ENCODE measurements at places on chromosomes 12 and 14.

DNA sequence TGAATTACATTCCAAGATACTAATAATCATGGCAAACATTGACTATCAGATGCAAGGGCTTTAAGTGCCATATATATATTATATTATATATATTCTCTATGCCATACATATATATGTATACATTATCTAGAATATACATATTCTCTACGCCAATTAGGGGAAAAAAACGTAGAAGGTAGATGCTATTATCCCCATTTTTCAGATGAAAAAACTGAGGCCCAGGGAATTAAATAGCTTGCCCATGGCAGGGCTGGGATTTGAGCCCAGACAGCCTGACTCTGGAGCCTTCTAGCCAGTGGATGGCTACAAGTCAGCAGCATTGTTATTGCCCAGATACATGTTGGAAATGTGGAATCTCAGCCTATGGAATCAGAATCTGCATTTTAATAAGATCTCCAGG is 116.0 kb upstream of the BTG1 start:
- no peak for DNase-seq

DNA sequence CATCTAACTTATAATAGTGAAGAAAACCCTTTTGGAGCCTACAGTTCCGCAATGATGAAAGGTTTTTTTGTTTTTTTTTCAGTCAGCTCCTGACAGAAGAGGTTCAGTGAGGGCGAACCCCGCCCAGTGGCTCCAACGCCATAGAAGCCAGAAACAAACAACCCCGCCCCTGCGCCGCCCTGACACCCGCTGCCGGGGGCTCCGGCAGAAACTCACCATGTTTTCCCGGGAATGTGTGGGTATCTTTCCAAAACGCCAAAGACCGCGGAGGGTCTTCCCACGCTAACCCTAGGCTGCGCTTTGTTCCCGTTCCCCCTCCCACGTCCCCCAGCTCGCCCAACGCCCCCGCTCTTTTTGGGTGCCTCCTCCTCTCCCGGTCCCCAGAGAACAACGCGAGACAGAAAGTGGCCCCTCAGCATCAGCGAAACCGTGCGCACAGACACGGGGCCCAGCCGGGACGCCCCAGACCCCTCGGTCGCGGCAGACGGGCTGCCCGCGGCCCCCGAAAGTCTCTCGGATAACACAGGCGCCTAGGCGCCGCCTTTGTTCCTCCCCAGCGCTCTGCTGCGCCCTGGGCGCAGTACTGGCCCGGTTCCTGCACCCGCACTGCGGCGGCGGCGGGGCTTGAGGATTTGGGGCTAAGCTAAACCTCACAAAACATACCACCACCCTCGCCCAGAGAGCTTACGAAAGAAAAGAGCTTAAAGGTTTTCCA is 522 bp downstream of the TUBA1A start:
- no peak for DNase-seq

DNA sequence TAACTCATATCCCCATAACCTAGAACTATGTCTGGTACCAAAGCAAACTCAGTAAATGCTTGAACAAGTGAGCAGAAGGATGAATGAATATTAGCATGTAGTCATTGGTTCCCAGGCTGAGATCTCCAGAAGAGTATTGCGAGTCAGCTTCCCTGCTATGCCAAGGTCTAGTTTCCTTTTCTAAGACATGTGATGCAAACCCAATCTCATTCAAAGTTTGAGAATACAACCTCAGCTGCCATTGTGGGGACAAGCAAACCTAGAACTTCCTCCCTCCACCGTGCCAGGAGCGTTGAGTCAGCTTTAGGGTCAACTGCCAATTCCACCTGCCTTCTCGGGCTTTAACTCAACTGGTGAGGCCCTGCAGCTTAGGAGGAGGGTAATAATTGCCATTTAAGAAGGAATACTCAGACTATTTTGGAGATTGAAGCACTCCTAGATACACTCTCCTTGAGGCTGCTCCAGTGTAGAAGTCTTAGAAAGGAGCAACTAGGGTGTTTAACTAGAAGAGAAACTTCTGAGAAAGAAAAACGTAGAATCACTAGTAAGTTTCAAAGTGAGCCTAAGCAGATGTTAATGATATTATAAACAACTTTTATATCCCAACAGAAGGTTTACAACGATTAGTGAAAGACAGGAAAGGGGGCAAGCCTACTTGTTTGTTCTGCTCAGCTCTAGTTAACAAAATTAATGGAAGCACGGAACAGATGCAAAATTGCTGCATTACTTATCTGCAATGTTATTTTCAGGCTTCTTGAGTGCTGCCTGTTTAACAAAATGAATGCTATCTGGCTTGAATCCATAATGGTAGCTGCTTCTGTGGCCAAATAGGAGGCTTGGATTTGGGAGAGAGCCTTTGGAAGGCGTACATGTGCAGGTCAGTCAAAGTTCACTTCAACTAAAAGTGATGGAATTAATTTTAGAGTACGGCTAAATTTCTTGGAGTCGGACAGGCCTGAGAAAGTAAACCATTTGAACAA is 96.9 kb downstream of the HELB start:
- no peak for DNase-seq

GRCh38 chr12:82818271-82819035 is 131.7 kb downstream of the TMTC2 start:
- no peak for DNase-seq

GRCh38 chr12:72178871-72179270 is 93.3 kb upstream of the TRHDE start:
- DNase-seq: no peak

DNA sequence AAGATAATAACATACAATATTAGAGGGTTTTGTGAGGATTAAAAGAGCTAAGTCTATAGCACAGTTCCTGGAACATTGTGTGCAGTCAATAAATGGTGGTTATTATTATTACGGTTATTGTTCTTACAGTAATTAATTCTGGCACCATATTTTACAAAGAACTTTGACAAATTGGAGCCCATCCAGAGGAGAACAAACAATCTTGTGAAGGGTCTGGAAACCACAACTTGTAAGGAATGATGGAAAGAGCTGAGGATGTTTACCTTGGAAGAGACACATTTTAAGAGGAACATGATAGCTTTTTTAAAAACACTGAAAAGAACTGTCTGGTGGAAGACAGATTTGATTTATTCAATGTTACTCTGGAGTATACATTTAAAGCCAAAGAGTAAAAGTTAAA is 150.5 kb upstream of the KRR1 start:
- DNase-seq: no peak

GRCh38 chr12:110039085-110039807 is 9.1 kb downstream of the C12orf76 start:
- no peak for DNase-seq

DNA sequence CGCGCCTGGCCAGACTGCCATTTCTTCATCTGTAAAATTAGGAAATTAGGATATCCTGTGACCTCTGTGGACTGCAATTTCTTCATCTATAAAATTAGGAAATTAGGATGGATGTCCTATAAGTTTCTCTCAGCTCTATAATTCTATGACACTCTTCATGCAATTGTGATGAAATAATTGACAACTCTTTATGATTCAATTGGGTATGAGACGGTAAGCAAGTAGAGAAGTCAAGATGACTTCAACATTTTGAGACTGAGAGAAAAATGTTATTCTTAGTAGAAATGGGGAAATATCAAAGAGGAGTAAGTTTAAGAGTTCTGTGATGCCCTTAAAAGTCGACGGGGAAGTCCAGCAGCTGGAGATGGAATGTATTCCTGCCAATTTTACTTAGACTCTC is 12.0 kb downstream of the KIAA0586 start:
- DNase-seq: no peak

- no peak for DNase-seq
Observed at GRCh38 chr14:83347874-83348273, 1814.2 kb upstream of the SEL1L start.

DNA sequence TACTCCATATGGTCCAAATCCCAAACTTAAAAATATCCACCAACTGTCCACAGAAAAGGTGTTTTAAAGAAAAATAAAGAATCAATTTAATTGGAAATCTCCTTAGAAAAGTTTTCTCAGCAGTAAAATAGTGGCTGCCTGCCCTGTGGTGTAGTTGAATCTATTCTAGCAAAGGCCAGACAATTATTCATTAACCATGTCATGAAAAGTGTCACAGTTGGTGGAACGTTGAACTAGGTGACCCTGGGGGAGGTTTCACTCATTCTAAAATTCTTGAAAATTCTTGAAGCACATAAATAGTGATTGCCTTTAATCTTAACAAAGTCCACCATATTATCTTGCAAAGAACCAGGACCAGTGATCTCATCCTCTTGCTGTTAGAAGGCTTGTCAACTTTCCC is 78.4 kb upstream of the GZMB start:
- no peak for DNase-seq

GRCh38 chr12:71636704-71637115 is 26.9 kb downstream of the ZFC3H1 start:
- peak; percentile 5 for DNase-seq

DNA sequence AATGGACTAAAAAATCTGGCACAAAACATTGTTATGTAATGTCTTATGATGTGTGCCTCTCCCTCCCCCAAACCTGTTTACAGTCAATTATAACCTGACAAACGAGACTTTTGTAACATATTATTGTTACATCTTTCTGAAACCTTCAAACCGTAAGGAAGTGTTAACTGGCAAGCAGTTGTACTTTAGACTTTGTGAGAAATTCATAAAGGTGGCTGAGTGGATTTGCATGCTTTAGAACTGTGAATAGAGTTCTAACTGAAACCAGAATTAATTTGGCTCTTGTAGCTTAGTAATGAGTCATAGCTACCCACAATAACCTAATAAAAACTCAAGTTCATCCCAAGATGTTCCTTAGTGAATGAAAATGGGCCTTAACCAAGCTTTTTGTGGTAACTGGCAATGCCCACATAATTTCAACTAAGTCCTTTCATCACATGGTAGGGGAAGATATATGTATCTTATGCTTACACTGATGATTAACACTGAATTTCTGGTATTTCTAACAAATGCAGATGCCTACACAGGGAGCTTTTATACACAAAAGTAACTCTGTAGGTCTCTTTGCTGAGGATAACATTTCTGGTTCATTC is 29.7 kb downstream of the RAD9B start:
- no peak for DNase-seq

DNA sequence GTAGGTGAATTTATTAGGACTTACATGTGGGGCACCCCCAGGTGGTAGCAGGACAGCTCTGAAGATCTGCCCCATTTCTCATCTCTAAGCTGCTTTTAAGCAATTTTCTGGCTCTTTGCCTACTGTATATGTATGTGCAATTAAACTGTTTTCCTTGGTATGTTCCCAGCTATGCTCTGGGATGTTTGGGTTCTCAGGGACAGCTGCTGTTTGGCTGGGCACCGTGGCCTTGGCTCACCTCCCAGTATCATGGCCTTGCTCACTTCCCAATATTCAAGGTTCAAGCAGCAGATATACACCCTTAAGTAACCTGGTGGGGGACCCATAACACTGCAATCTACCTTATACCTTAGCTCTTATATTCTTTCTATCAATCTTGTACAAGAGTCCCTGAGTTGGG is 53.7 kb upstream of the KITLG start:
- DNase-seq: no peak

- DNase-seq: no peak
Observed at GRCh38 chr12:100529756-100530350, 43.6 kb upstream of the GAS2L3 start.
